Activated B cell treated with CpG ODN at 0.5 μM for 24 hours (primary cell): ENCODE measurements at places on chromosomes 11 and 22.

DNA sequence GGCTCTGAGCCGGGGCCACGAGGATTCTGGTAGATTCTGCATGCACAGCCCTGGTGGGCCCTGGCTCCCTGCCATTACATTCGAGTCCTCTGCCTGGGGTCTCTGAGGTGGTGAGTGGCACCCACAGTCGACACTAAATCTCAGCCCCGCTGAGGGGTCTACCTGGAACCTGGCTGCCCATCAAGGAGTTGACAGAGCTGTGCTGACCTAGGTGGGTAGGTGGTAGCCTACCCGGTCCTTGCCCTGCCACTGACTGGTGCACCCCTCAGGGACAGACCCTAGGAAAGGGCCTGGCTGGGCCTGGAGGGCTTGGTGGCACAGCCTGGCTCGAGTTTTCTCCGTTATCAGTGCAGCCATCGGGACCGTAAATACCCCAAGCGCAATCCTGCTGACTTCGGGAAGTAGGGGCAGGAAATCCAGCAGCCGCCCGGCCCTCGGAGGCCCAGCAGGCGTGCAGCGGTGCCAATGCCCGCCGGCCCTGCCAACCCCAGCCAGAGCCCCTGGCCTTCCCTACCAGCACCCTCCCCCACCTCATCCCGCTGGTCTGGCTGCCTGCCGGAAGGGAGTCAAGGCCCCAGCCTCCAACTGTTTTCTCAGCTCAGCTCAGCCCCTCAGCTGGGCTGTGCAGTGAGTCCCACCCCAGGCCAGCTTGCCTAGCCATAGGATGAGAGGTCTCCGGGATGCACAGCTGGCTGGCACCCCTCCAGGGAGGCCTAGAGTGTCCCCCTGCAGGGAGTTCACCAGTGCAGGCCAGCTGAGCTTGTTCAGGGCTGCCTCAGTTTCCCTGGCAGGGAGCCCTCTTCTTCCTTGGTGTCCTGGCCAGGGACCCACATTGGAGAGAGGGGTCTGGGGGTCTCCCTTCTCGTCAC lies 80.4 kb upstream of the KCNQ1OT1 start:
- peaks cover 20% of the 10 kb centered on the region for H3K36me3 ChIP-seq
- DNase-seq = peak; percentile 14
- H3K27me3 ChIP-seq = no peaks in the 10 kb centered on the region
- no peak overlapping the region for H3K27ac ChIP-seq
- no peak overlapping the region for H3K4me3 ChIP-seq
- H3K4me1 ChIP-seq = peaks cover 10% of the 10 kb centered on the region

DNA sequence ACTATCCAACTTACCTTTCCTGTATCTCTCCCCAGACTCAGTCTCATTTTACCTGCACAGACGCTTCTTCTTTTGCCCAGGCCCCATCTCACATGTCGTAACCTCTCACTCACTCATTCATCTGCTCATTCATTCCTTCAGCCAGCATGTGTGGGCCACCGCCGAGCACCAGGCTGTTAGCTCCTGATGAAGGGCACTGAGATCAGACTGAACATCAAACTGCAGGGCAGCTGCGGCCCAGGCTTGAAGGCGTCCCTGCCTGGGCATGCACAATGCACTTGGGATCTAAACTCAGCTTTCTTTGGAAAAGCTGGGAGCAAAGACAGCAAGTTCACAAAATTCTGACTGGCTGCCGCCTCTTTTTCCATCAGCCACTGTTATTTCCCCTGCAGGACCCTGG lies 1456.3 kb downstream of the BRD1 start:
- peaks cover 13% of the 10 kb centered on the region for H3K27me3 ChIP-seq
- H3K4me1 ChIP-seq = no peaks in the 10 kb centered on the region
- no peak for DNase-seq
- H3K36me3 ChIP-seq = no peaks in the 10 kb centered on the region
- H3K27ac ChIP-seq = no peak overlapping the region

DNA sequence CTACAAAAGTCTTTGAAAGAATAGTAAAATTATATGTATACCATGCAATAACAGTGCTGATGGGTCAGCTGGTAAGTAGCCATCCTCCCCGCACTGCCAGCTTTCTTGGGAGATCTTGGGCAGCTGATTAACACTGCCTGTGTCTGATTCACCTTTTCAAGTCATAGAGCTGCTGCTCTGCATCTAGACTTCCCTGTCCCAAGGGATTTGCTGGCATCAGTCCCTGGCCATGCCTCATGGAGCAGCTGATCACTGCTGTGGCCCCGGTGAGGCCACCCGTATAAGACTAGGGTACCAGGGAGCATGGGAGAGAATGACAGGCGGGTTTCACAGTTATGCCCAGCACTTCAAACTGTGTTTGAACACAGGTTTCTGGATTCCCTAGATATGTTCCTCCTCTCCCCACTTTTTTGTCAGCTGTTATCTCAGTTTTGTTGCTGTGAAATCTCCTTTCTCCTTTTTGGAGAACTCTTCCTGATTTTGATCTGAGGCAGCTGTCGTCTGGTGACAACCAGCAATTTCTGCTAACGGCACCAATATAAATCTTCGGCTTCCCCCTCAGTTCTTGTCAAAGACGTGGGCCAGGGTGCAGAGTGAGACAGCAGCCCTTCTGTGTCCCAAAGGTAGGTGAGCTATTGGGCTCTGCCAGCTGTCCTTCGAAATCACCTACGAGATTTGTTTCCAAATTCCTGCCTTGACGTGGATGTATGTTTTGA lies 438.9 kb downstream of the NTM start:
- H3K27ac ChIP-seq = no peak overlapping the region
- no peak overlapping the region for H3K4me3 ChIP-seq

DNA sequence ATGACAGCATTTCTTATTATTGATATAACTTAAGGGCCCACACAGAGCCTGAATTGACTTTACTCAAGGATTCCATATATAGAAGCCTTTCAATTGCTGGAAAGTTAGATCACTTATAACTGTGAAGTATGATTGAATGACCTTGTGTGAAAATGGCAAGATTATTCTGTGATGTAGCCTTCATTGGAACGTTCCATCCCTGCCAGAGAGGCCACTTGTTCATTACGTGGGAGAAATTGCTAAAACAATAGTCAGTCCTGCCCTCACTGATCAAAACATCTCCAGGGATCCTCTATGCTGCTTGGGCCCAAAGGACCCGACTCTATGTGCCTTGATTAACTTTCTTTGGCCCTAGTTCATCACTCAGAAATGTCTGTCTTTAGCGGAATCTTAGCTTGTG lies 159.5 kb upstream of the BLID start:
- peaks cover 1% of the 10 kb centered on the region for H3K27me3 ChIP-seq
- H3K36me3 ChIP-seq = no peaks in the 10 kb centered on the region
- H3K27ac ChIP-seq = no peak overlapping the region
- no peak overlapping the region for H3K4me3 ChIP-seq

DNA sequence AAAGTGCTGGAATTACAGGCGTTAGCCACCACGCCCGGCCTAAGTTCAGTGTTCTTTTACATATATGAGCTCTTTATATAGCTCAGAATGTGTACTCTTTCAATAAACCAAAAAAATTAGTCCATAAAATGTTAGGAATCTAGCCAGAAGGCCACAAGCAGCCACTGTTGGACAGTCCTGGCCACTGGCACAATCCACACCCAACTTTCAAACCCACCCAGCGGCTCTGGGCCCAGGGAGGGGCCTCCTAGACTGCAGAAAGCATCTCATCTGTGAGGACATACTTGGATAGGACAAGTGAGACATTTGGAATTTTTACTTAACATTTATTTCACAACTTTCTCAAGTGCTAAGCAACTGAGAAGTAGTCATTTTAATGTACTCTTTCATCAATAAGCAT lies 6.4 kb downstream of the PACSIN2 start:
- no peak for DNase-seq
- H3K27me3 ChIP-seq = no peaks in the 10 kb centered on the region
- no peak overlapping the region for H3K4me3 ChIP-seq
- H3K4me1 ChIP-seq = peaks cover 60% of the 10 kb centered on the region
- no peak overlapping the region for H3K27ac ChIP-seq
- H3K36me3 ChIP-seq = no peaks in the 10 kb centered on the region

- no peak for DNase-seq
- H3K4me1 ChIP-seq = no peaks in the 10 kb centered on the region
- no peaks in the 10 kb centered on the region for H3K36me3 ChIP-seq
- no peak overlapping the region for H3K27ac ChIP-seq
- H3K27me3 ChIP-seq = peaks cover 6% of the 10 kb centered on the region
- no peak overlapping the region for H3K4me3 ChIP-seq
These were observed 16.6 kb downstream of the SCUBE1 start for GRCh38 chr22:43326331-43327156.

- H3K27ac ChIP-seq = no peak overlapping the region
- no peak for DNase-seq
- H3K27me3 ChIP-seq = peaks cover 3% of the 10 kb centered on the region
- H3K4me3 ChIP-seq = no peak overlapping the region
- H3K4me1 ChIP-seq = peaks cover 18% of the 10 kb centered on the region
These were observed 95.0 kb upstream of the NNMT start for GRCh38 chr11:114201219-114201618.

- H3K4me1 ChIP-seq = no peaks in the 10 kb centered on the region
- no peak for DNase-seq
- H3K36me3 ChIP-seq = no peaks in the 10 kb centered on the region
- H3K4me3 ChIP-seq = no peak overlapping the region
- no peaks in the 10 kb centered on the region for H3K27me3 ChIP-seq
- H3K27ac ChIP-seq = no peak overlapping the region
These were observed 35.3 kb upstream of the EP300 start for GRCh38 chr22:41057076-41057475.

DNA sequence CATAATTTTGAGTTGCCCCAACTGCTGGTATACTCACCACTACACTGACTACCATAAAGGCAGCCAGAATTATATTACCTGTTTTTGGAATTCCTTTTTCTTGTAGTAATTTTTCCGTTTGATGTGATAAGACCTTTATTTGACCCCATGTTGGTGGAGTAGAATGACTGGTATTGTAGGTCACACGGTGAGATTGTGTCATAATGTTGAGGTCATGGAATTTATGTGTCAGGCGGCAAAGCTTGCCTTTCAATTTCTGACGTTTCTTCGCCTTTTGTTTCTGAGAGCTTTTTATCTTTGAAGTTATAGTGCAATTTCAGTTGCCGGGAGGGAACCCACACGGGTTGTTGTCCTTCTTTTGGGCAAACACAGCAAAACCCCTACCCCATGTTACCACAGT lies 13.0 kb downstream of the OR52K1 start:
- H3K27me3 ChIP-seq = peaks cover 12% of the 10 kb centered on the region
- no peak for DNase-seq
- H3K4me1 ChIP-seq = peaks cover 7% of the 10 kb centered on the region
- no peaks in the 10 kb centered on the region for H3K36me3 ChIP-seq
- H3K27ac ChIP-seq = no peak overlapping the region

- H3K4me3 ChIP-seq = peak overlapping the region; percentile 97
- H3K27me3 ChIP-seq = no peaks in the 10 kb centered on the region
- peaks cover 21% of the 10 kb centered on the region for H3K36me3 ChIP-seq
- DNase-seq = no peak
- peaks cover 72% of the 10 kb centered on the region for H3K4me1 ChIP-seq
These were observed 2.3 kb downstream of the PICALM start for GRCh38 chr11:86066657-86067008.

DNA sequence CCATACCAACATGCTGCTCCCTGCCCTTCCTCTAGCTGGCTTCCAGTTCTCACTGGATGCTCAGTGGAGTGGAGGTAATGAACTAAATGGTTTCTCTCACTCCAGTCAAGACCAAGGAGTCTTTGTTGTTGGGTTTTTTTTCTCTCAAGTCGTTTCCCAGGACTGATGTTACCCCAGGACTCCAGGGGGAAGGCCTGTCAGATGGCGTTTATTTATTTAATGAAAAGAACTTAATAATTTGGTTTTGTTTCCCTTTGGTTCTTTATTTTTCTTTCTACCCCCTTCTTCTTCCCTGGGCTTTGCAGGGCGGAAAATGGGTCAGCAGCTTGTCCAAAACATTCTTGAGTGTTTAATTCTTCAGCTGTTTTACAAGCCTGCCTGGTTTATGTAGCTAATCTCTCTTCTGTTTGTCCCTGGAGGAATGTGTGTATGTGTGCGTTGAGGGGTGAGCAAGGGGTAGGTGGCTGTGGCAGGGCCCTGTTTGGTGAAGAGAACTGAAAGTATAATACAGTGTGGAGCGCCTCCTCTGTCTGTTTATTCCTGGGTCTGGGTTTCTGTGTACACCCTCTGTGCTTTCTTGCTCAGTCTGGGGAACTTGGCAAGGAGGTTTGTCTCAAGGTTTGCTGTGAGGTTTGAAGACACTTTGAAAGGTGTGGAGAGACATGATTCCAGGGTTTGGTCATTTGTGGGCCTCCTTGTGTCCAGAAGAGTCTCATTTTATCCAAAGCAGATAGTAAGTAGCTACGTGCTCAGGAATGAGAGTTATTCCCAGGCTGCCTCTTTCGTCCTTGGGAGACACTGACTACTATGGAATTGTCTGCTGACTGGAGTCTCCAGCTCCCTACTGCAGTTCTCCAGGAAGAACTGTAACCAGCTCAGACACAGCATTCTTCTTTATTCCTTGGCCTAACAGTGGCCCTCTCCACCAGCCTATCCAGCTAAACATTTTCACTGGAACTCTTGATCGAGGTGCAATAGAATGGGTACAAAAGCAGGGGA lies 175.5 kb downstream of the ADAMTS15 start:
- H3K36me3 ChIP-seq = no peaks in the 10 kb centered on the region
- no peak for DNase-seq
- H3K27me3 ChIP-seq = peaks cover 5% of the 10 kb centered on the region
- no peaks in the 10 kb centered on the region for H3K4me1 ChIP-seq

DNA sequence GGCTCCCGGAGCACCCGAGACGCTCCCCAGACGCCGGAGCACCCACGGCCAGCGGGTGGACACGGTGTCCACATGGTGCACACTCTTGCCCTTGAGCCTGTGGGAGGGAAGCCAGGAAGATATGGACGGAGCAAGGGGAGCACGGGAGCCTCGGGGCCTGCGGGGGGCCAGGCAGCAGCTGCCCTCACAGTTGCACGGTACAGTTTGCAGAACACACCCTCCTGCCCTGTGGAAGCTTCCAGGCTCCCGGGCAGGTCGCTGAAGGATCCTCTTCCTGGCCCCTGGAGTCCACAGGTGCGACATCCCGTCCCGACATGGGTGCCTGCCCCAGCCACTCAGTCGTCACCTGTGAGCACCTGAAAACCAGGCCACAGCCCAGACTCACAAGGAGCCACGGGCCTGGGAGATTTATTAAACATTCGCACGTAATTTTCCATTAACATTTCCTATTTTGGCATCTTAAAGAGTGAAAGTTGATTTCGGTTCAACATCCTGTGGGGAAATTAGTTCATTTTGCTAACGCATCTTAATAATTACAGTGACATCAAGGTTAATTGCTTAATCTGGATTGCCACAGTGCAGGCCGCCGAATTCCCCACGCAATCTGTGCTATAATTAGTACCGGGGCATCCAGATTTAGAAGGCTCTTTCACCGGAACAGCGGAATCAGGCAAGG lies 253.3 kb downstream of the BRD1 start:
- no peaks in the 10 kb centered on the region for H3K4me1 ChIP-seq
- H3K4me3 ChIP-seq = no peak overlapping the region
- peak; percentile 8 for DNase-seq
- H3K27me3 ChIP-seq = no peaks in the 10 kb centered on the region
- no peak overlapping the region for H3K27ac ChIP-seq
- peaks cover 14% of the 10 kb centered on the region for H3K36me3 ChIP-seq
